ENCODE measurements at places on chromosomes 4 and X.

DNA sequence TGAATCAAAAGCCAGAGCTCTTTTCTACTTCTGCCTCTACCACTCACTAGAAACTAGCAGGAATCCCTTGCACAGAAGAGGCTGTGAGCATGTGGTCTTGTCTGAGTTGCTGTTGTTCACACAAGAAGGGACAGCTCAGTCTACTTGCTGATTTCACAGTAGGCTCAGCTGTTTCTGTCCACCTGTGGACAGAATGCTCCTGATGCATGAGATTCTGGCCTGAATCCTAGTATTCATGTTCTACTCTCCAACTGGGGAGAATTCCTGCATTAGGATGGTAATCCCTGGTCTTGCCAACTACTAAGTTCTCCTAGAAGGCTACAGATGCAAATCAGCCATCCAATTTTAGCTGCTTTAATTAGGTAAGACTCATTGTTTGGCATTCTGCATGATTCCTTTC is 112.8 kb downstream of the PPA2 start:
- no peak for DNase-seq
- no peak overlapping the region for H3K4me3 ChIP-seq
- no peak overlapping the region for H3K27ac ChIP-seq
- no peaks in the 10 kb centered on the region for H3K4me1 ChIP-seq
- peaks cover 6% of the 10 kb centered on the region for H3K36me3 ChIP-seq
- no peaks in the 10 kb centered on the region for H3K27me3 ChIP-seq

GRCh38 chrX:56802921-56803849 is 74.1 kb downstream of the NBDY start:
- H3K4me3 ChIP-seq = no peak overlapping the region
- DNase-seq = peak; percentile 18

DNA sequence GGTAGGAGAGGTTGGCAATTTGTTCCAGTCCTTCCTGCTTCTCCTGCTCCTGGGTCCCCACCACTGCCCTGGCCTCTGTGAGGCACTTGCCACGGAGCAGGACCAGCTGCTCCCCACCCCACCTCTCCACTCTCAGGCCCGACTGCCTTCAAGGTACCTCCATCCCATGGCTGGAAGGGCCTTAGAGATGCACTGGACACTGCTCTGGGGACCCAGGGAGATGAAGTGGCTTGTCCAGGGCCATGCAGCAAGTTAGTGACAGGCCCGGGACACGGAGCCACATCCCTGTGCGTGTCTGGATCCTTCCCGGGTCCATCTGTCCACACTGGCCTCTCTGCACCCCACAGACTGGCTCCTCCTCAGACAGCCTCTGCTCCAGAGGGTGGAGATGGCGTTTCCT is 105.3 kb downstream of the CPZ start:
- no peaks in the 10 kb centered on the region for H3K4me1 ChIP-seq
- H3K4me3 ChIP-seq = no peak overlapping the region
- H3K27ac ChIP-seq = no peak overlapping the region
- peaks cover 25% of the 10 kb centered on the region for H3K27me3 ChIP-seq

DNA sequence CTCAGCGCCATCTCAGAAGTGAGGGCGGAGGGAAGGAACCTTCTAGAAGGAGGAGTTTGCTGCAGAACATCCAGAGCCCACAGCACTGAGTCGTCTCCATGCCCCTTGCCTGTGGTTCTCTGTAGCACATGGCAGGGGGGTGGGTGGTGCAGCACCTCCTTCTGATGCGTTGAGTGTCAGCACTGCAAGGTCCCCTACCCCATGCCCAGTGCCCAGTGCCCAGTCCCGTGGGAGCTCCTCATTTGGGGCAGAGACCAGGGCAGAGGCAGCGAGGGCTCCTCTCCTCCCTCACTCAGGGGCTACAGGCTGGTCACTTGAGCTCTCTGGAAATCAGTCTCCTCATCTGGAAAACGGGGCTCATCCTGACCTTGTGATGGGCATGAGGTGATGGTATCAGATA is 78.1 kb downstream of the HTRA3 start:
- no peaks in the 10 kb centered on the region for H3K4me1 ChIP-seq
- H3K27me3 ChIP-seq = peaks cover 63% of the 10 kb centered on the region
- no peak overlapping the region for H3K27ac ChIP-seq
- no peaks in the 10 kb centered on the region for H3K36me3 ChIP-seq

DNA sequence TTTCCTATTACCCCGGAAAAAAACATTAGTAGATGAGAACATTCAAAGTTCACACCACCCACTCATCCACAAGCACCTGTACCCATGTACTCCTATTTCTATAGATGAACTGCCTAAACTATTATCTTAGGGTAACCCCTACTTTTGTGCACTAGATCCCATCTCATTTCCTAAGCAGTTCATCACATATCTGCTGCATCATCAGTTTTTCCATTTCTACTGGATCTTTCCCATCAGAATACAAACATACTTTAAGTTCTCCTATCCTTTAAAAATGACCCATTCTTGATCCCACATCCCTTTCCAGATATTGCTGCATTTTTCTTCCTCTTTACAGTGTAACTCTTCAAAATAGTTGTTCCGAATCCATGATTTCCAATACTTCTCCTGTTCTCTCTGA is 81.0 kb downstream of the PRSS12 start:
- no peak overlapping the region for H3K27ac ChIP-seq
- no peak for DNase-seq
- no peaks in the 10 kb centered on the region for H3K4me1 ChIP-seq
- H3K27me3 ChIP-seq = no peaks in the 10 kb centered on the region
- H3K36me3 ChIP-seq = no peaks in the 10 kb centered on the region
- H3K4me3 ChIP-seq = no peak overlapping the region

GRCh38 chrX:2489446-2490445 is 11.0 kb downstream of the DHRSX start:
- H3K27ac ChIP-seq = no peak overlapping the region
- no peak overlapping the region for H3K4me3 ChIP-seq
- DNase-seq = no peak
- peaks cover 5% of the 10 kb centered on the region for H3K4me1 ChIP-seq

DNA sequence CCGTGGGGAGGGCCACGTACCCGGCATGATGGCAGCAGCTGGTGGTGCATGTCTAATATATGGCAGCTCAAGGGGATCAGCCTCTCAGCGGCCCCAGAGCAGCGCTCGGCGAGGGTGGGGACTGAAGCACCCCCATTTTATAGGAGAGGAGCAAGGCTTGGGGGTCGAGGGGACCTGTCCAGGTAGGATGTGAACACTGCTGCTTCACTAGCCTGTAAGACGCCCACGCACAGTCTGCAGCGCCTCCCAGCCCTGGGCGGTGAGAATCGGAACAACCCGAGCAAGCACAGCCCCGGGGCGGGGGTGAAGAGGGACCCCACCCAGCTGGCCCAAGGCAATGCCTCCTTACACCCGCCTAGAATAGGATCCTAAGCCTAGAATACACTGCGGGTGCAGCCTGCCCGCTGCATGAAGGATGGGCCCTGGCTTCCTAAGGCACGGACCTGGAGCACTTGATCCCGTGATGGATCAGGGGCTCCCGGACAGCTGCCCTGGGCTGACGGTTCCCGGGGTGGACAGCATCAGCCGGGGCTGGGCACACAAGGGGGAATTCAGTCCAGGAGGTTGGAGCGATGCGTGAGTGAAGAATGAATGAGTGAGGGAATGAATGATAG is 17.6 kb downstream of the ADRA2C start:
- H3K36me3 ChIP-seq = peaks cover 2% of the 10 kb centered on the region
- H3K27me3 ChIP-seq = peaks cover 53% of the 10 kb centered on the region
- no peak overlapping the region for H3K4me3 ChIP-seq
- no peaks in the 10 kb centered on the region for H3K4me1 ChIP-seq
- no peak for DNase-seq
- H3K27ac ChIP-seq = no peak overlapping the region

DNA sequence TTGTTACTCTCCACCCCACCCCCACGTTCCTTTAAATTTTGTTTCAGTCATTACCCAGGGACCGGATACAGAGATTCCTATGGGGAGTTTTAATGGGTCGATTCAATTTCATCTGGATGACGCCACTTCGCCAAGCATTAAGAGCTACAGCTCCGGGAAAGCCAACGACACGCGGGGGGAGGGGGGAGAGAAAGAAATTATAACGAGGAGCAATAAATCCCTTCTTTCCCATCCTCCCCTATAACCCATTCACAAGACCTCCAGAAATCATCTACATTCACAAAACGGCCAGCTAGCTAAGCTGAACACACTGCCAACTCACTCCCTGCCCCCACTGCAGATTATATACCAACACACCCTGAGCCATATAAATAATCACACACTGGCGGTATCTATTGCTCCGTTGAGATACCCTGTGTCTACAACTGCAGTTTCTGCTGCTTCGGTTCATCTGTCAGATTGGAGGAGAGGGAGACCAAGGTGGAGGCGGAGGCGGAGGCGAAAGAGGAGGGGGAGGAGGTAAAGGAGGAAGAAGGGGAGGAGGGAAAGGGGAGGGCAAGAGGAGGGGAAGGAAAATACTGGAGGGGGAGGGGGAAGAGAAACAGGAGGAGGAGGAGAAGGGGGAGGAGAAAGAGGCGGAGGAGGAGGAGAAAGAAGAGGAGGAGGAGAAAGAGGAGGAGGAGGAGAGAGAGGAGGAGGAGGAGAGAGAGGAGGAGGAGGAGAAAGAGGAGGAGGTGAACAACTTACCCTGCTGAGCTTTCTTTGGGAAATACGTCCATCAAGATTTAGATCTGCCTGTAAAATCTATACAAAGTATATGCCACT is 113.9 kb upstream of the VAMP7 start:
- peak overlapping the region; percentile 68 for H3K4me3 ChIP-seq
- peaks cover 7% of the 10 kb centered on the region for H3K4me1 ChIP-seq
- no peaks in the 10 kb centered on the region for H3K36me3 ChIP-seq
- peak overlapping the region; percentile 33 for H3K27ac ChIP-seq

DNA sequence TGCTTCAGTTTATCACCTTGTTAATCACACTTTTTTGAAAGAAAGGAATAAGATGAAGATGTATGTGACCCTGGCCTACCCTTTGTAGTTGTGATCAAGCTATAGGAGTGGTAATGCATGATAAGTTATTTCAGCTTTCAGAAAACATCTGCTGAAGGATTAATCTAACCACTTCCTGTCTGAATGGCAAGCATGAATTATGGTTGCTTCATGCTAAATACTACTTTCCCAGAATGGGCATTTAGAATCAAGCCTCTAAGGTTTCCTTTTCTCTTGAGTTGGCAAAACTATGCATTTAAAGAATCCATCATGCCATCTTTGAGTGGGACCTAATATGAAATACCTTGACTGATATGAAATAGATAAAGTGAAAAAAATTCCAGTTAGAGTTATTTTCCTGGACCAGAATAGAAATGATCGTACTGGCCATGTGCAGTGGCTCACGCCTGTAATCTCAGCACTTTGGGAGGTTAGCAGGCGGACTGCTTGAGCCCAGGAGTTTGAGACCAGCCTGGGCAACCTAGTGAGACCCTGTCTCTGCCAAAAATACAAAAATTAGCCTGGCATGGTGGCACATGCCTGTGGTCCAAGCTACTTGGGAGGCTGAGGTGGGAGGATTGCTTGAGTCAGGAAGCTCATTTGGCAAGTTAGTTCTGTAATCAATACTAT is 59.1 kb downstream of the ANXA3 start:
- H3K4me1 ChIP-seq = peaks cover 7% of the 10 kb centered on the region
- H3K36me3 ChIP-seq = no peaks in the 10 kb centered on the region
- no peak overlapping the region for H3K4me3 ChIP-seq
